ENCODE measurements at places on chromosomes 6 and 20. TPM values are rescaled to one million over a fixed set of nuclear protein-coding genes. Genes with fewer than 3 reads are reported as not detected.

DNA sequence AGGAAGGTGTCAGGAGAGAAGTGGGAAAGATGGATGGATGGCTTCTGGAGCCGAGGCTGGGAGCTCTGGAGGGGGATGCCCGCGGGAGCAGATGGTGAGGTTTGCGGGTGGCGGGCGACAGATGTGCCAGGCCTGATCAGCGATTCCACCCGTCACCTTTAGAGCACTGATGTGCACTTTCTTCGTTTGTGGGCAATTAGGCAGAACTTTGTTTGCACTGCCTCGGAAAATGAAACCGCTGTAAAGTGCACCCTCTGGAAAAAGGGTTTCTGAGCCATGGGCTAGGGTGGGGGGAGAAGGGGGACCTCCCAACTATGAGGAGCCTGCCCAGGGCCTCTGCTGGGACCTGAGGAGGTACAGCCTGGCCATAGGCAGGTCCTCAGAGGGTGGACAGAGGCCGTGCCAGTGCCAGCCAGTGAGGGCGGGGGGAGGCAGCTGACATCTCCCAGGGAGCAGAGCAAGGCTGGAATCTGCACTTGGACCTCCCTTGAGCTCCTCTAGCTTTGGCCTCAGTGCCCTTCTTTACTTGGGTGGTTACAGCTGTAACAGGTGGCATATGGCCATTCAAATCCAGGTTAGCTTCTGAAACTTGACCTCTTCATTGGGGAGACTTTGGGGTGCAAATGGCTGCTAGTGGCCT is 58.7 kb downstream of the CD40 start:
- DNase-seq: no peak

GRCh38 chr6:166174031-166174430 is 6.4 kb upstream of the TBXT start:
- DNase-seq: no peak

- no peak for DNase-seq
Measured at GRCh38 chr6:158409451-158409850, 97.2 kb downstream of the TULP4 start.

DNA sequence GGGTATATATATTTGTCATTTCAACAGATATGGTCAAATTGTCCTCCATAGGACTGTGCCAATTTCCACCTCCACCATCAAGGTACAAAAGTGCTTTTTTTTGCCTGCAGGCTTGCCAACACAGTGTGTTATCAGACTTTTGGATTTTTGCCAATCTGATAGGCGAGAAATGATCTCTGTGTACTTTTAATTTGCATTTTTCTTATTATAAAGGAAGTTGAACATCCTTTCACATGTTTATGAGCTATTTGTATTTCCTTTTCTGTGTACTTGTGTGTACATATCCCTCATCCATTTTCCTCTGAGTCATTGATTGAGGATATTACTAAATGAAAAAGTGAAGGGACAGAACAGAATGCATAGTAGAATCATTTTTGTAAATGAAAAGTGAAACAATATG is 39.0 kb upstream of the PTPN1 start:
- DNase-seq: no peak

- DNase-seq: no peak
Measured at GRCh38 chr6:135046912-135047311, 7.7 kb downstream of the HBS1L start.

DNA sequence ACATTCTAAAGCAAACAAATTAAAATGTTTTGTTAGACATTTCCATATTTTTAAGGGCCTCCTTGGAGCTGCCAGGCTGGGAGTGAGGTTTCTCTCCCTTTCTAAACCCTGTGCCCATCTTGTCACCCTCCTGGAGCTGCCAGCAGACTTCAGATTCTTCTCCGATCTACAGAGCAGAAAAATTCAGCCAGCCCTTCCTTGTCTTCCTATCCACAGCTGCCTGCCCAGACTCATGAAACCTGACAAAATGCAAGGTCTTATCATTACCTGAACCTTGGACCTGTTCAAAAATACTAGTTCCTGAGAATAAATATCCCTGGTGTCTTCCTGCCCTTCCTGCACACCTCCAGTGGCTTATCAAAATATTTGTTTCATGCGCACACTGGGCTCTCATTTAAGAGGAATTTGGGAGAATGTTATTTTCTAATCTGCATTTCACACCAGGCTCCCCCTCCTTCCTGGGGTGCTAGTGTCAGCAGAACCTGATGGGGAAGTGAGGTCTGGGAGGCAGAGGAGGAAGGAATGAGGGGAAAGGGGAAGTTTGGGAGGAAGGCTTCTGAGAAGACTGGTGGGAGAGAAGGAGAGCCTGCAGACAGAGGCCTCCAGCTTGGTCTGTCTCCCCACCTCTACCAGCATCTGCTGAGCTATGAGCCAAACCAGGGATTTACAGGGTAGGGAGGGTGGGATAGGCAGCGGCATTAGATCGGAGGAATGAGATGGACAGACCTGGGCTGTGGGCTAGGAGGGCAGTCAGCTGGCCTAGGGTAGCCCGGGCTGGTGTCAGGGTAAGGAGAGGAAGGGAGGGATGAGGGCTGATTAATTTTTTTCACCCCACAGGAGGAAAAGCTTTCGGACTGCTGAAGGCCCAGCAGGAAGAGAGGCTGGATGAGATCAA is at the start of gene AIF1:
AIF1 (plus strand) TSS at position 551 of the 895 bp plus-strand sequence; CDS start at position 647, 96 bp downstream.
- DNase-seq: no peak

- DNase-seq: no peak
Measured at GRCh38 chr20:40080041-40080652, 608.9 kb downstream of the MAFB start.

DNA sequence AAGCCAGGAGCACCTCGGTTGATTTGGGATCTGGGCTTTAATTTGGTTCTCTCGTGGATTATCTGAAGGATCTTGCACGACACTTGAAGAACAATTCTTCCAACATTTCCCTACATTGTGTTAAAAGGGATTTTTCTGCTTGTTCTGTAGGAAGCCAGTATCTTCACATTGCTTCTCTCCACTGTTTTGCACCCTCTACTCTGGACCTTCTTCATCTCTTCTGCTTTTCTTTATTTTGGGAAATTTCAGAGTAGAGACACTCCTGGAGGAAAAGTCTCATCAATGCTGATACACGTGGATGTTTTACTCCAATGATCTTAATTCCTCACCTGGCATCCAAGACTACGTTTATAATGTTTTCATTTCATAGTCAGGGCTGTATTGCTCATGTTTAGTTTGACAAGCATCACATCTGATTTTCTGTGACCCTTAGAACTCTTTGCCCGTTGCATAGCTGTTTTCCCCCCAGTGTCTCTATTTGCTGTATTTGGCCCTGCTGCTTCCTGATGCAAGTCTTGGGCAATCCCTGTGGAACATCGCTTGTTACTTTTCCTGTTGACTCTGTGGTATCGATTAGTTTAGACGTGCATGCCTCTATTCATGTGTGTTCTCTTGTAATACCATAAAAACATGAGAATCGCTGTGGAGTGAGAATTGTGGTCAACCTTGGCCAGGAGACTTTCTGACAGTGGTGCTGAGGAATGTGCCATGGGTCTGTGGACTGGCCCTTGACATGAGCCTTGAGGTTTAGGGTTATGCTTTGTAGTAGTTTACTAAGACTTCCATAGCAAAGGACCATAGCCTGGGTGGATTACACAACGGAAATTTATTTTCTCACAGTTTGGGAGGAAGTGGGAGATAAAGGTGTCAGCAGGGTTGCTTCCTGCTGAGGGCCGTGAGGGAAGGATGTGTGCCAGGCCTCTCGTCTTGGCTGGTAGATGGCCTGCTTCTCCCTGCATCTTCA is 12.5 kb downstream of the PLCB1 start:
- DNase-seq: no peak

DNA sequence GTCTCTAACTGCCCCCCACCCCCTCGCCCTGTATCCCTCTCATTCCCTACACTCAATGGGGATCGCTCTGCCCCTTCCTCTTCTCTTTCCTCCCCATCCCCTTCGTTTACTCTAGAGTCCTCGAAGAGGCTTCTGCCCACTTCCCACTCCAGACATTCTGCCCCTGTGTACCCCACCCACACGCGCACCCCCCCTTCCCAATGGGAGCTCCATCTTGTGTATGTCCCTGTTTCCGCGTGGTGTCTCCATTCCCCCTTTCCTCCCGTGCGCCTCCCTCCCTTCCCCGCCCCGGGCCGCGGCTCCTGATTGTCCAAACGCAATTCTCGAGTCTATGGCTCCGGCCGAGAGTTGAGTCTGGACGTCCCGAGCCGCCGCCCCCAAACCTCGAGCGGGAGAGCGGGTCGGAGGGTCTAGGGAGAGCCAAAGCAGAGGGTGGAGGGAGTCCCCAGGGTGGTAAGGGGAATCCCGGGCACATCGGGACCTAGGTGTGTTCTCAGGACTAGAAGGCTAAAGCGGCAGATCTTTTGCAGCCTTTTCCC is 679 bp upstream of the RING1 start:
- DNase-seq: no peak

DNA sequence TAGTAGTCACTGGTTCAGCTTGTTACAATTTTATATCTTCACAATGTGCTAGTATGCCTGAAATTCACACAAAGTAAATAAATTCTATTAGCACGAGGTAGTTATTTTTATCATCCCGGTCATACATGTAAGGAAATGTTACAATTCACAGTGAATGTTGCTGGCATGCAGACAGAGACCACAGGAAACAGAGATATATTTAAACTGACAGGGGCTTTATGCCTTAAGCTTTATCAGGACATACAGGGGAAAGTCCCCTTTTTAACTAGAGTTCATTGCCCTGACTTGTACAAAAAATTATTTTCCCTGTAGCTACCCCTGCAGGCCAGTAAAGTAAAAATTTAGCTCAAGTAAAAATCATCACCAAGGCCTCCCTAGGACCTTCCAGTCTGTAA is 712.0 kb upstream of the NRSN1 start:
- peak; percentile 63 for DNase-seq

DNA sequence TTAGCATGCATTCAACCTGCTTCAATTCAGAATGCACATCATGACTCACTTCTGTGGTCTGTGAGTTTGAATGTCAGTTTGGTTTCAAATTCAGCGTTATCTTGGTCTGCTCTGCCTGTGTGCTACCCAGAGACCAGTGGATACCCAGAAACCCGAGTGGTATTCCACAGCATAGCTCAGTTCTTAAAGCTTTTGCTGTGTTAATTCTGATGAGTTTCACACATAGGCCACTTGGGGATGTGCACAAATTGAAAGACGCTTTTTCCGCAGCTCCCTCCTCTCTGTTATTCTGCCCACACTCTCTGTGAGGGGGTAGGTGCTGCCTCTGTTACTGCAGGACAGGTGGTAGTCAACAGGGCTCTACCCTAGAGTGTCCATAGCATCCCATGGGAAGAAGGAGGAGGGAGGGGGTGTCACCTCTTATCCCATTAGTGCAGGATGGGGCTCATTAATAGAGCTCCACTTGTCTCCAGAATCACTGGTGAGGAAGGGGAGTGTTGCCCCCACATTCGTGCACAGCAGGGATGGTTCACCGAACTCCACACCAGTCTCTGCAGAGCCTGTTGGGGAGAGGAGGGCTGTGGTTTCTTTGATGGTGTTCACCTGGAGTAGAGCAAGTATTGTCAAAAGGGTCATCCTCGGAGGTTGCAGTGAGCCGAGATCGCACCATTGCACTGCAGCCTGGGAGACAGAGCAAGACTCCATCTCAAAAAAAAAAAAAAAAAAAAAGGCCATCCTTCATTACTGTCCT is 29.2 kb upstream of the SDCBP2 start:
- DNase-seq: no peak

TRERF1 gene
- polyA plus RNA-seq: 18.7 TPM

CYP39A1 gene
- polyA plus RNA-seq: 10.2 TPM

GRCh38 chr6:34810017-34810882 is 18.4 kb downstream of the BLTP3A start:
- DNase-seq: no peak

GRCh38 chr6:21747441-21747840 is 153.9 kb downstream of the SOX4 start:
- DNase-seq: no peak
